ENCODE measurements at places on chromosomes 4 and X. TPM values are rescaled to one million over a fixed set of nuclear protein-coding genes. Genes with fewer than 3 reads are reported as not detected.

The PRDM5 gene
- 8.4 TPM for total RNA-seq

The SYNPO2 gene
- total RNA-seq: 0.28 TPM

DNA sequence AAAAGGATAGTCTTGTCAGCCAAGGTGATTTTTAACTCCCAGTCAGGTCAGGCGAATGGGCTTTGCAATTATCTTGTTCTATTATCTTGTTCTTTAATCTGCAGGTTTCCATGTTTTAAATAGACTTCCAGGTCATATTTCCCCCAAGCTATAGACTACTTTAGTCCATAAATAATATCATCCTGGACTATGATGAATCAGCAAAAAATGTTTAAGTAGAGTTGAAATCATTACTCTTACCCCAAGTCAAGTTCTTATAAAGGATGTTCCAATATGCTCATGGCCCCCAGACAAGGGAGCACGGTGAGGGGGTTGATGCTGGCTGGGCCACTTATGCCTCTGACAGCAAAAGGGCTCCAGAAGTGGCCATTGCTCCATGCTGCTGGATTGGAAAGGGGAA, 75.1 kb downstream of the SLC2A9 start:
- H3K27me3 ChIP-seq: no peaks in the 10 kb centered on the region
- no peak for DNase-seq
- no peak overlapping the region for H3K27ac ChIP-seq
- no peaks in the 10 kb centered on the region for H3K4me1 ChIP-seq
- H3K4me3 ChIP-seq: no peak overlapping the region

DNA sequence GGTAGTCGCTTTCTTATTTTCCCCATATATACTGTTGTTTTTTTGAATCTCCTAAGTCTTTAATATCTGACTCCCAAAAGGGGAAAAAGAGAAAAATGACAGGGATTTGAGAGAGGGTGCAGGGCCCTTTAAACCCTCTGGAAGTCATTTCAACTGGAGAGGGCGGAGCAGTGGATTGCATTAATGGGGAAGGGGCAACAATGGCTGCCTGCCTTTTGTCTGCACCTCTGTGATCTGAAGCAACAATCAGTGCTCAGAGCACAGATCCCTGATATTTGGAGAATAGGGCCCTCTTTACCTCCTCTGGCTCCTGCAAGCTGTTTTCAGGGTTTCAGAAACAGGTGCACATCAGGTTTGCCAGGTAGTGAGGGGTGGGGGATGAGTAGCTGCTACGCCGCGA, 1458.3 kb upstream of the TENM3 start:
- H3K27me3 ChIP-seq: no peaks in the 10 kb centered on the region
- no peak overlapping the region for H3K27ac ChIP-seq
- no peak overlapping the region for H3K4me3 ChIP-seq
- H3K36me3 ChIP-seq: no peaks in the 10 kb centered on the region
- DNase-seq: no peak

The SEL1L3 gene
- 1.1 TPM for total RNA-seq

The HSFX1 gene
- 1.0 TPM for total RNA-seq

The AFF2 gene
- total RNA-seq: 0.05 TPM

The RPA4 gene
- 0.23 TPM for total RNA-seq

The SHROOM3 gene
- total RNA-seq: 7.2 TPM

Measured in Panc1 (cell line).